Stimulated activated CD4-positive, alpha-beta T cell treated with anti-CD3 and anti-CD28 coated beads, Interleukin-15, amount 100 ng/mL, for 24 hours (primary cell): ENCODE measurements at places on chromosomes 2 and 18.

GRCh38 chr18:79200546-79201268, 131.5 kb downstream of the ATP9B start:
- DNase-seq: peak; percentile 31

DNA sequence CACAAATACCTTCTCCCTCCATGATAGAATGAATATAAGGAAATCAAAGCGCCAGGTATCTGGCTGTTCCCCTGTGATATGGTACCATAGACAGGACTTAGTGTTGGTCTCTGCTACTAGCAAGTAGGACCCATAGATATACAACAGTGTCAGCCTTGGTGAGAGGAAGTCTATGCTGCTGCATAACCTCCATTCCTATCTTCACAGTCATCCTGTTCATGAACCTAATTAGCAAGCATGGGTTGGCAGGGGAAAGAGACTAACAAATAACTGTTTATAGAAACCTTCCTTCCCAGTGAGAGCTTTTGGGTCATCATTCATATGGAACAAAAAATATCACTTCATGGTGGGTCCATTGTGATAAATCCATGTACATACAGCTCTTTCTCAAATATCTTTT, 188.9 kb upstream of the FAM98A start:
- DNase-seq: no peak

DNA sequence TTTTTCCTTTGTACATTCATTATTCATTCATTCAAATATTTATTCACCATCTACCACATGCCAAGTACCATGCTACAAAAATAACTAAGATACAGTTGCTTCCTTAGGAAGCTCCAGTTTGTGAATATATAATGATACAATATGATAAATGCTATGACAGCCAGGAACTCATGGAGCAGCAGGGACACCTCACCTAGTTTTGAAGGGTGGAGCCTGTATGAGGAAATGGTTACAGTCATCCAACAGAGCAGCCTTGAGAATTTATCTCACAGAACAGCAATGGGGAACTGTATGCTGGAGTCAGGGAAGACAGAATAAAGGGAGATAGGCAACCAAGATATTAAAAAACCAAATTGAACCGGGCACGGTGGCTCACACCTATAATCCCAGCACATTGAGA, 124.0 kb downstream of the OSBPL1A start:
- no peak for DNase-seq

- DNase-seq: peak; percentile 20
These were observed 88.7 kb upstream of the ATL2 start for GRCh38 chr2:38465789-38466127.

DNA sequence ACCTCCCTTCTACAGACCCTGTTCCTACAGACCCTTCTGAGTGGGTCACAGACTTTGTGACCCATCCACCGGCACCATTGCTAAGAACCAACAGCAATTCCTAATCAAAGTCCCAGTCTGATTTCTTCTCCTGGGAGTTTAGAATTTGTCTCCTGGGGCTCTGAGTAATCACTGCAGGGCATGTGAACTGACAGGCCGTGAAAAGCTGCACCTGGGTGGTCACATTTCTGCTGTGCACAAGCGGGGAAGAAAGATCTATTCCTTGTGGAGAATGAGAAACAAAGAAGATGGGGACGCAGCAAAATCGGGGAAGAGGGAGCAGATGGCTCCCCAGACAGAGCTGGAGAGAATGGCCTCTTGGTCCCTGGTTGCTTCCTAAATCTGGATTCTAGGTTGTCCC, 151.0 kb downstream of the ARL4C start:
- DNase-seq: no peak

DNA sequence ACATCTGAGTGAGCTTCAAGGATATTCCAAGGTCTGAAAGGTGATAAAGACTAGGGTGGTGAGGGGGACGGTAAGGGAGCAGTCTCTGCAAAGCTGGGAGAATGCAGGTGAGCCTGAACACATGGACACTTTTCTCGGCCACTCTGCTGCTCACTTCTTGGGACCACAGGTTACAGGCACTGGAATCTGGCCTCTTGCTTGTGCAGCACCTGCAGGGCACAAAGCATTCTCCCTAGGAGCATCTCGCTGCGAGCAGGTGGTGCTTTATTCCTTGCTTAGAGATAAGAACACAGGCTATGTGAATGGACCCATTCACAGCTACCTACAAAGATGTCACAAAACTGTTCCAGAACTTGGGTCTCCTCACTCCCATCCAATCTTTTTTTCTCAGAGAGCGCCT, 153.2 kb downstream of the DDX1 start:
- no peak for DNase-seq

DNA sequence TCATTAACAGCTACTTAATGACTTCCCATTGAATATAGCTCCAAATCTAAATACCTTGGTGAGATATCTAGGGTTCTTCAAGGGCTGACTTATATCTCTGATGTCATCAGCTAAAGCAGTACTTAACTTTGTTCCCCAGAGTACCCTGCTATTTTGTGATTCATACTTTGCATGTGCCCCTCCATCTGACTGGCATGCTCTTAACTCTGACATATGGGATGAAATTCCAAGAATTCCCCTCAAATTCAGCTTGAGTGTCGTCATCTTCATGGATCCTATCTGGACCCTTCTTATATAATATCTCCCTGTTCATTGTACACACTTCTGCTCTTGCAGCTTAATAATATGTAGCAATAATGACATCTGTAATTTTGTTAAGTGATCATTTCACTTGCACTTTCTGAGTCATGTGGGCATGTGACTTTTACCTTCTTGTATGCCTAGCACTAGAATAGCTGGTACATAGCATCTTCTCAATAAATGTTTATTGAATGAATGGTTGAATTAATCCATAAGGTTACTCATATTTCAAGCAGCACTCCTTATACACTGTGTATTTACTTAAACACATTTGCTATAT, 172.9 kb downstream of the WDR7 start:
- no peak for DNase-seq

GRCh38 chr2:32482471-32482870, 125.6 kb downstream of the BIRC6 start:
- no peak for DNase-seq
